ENCODE measurements at places on chromosomes 4 and X.

DNA sequence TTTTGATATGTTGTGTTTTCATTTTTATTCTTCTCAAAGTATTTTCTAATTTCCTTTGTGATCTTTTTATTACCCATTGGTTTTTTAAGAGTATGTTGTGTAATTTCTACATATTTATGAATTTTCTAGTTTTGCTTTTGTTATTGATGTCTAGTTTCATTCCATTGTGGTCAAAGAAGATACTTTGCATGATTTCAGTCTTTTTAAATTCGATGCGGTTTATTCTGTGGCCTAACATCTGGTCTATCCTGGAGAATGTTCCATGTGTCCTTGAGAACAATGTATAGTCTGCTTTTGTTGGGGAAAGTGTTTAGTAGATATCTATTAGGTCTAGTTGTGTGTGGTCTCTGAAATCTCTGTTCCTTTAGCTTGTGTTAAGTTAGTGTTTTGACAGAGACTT, 46.2 kb downstream of the PPEF1 start:
- DNase-seq = no peak

- no peak for DNase-seq
Measured at GRCh38 chrX:126165721-126166461, at the start of gene DCAF12L2. DCAF12L2 (minus strand) TSS chrX:126166289; CDS start chrX:126165924, 365 bp downstream.

DNA sequence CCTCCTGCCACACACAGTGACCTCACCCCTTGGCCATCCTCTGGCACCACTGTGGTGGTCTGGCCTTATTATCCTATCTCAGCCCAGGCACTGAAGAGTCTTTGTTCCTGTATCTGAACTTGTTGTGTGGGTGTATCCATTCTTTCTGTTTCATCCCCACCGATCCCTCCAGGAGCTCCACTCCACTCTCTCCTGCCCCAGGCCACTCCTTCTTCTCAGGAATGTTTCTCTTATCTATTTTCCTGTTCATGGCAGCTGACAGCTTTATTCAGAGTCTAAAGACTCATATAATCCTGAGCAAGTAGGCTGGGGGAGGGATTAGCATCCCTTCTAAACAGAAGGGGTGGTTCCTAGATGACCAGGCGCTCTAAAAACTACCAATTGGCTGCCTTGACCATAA, 150.0 kb downstream of the ANAPC10 start:
- DNase-seq = no peak

DNA sequence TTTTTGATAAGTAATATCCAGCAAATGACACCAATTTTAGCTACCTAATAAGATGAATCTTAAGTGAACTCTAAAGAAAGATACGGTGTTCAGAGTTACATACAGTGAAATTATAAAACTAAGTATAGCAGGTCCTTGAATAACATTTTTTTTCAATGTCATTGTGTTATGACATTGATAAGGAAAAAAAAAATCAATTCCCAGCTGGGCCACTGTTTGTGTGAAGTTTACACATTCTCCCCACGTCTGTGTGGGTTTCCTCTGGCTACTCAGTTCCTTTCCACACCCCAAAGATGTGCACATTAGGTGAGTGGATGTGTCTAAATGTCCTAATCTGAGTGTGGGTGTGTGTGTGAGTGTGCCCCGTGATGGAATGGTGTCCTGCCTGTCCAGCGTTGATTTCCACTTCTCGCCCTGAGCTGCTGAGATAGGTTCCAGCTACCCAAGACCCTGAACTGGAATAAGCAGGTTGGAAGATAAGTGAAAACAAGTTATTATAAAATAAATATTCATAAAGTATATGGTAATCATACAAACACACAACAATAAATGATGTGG, 31.2 kb upstream of the PPM1K start:
- DNase-seq = no peak

GRCh38 chr4:185167234-185167633, 24.2 kb downstream of the SLC25A4 start:
- DNase-seq = no peak

GRCh38 chr4:8364848-8365350, 75.6 kb downstream of the ACOX3 start:
- no peak for DNase-seq

DNA sequence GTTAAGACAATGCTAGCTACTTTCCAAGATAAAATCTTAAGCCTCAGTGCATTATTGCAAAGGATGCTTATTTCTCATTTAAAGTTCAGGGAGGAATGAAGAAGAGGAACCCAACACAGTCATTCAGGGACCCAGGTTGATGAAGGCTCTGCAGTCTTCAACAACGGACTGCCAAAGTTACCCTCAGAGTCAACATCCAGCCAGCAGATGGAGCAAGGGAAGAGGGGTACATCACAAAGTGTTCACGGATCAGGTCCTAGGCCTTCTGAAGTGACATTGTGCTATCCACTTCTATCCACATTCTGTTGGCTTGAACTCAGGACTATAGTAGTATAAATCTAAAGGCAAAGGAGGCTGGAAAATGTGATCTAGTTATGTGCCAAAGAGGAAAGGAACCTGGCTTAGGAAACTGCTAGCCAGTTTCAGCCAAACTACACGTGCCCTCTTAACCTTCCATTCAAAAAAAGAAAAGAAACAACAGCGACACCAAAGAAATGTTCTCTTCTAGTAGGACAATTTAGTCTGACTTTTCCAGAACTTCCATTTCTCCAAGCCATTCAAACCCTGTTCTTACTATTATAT, 28.8 kb downstream of the NKX6-1 start:
- DNase-seq = no peak

DNA sequence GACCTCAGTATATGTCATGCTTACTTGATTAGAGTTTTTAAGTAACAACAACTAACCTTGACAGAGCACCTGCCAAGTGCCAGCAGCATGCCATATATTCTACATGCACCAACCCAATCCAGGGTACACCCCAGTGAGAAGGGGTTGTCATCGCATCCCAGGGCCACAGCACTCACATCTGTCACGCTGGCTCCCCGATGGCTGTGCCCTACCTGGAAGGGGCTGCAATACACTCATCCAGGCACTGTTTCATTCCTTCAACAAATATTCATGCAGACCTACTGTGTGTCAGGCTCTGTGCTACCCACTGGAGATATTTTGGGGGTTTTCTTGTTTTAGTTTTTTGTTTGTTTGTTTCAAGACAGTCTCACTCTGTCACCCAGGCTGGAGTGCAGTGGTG, 49.5 kb downstream of the PPP2R2C start:
- DNase-seq = no peak

GRCh38 chrX:120305531-120306141, 5.6 kb downstream of the TMEM255A start:
- no peak for DNase-seq

GRCh38 chr4:4781936-4782707, 77.3 kb upstream of the MSX1 start:
- no peak for DNase-seq

DNA sequence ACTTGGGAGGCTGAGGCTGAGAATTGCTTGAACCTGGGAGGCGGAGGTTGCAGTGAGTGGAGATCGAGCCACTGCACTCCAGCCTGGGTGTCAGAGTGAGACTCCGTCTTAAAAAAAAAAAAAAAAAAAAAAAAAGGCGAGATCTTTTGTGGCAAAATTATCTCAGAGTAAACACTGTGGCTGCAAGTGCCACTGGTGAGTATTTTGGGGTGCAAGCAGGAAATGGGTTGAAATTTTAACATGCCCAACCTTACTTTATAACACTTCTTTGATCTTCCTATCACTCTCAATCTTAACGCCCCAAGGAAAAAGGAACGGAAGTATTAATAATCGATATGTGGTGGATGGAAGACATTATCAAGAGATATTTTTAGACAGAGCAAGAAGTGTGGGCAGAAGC, 32.1 kb downstream of the SLC34A2 start:
- DNase-seq = no peak

DNA sequence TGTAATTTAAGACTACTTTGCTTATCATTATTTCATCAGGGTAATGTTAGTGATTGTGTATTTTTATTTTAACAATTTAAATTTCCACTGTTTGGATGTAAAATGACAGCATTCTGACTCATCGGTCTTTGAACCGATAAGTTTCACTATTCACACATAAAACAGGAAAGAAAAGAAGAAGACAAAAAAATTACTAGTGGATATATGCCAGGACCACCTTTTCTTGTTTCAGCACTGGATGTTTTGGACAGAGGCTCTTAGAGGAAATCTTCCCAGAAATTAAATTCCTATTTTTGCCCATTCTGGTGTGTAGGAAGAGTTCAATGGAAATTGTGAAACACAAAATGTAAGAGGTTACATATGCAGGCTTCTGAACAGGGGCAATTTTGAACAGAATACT, 57.4 kb downstream of the VEGFC start:
- no peak for DNase-seq

- no peak for DNase-seq
Measured at GRCh38 chrX:27915617-27916016, 65.6 kb downstream of the DCAF8L1 start.

GRCh38 chr4:56655209-56655626, 25.9 kb downstream of the HOPX start:
- no peak for DNase-seq

GRCh38 chrX:69097451-69098236, 67.6 kb downstream of the PJA1 start:
- DNase-seq = no peak

- no peak for DNase-seq
Measured at GRCh38 chrX:136138939-136139338, 8.4 kb upstream of the FHL1 start.

- no peak for DNase-seq
Measured at GRCh38 chr4:163085085-163085484, 81.6 kb downstream of the NAF1 start.

DNA sequence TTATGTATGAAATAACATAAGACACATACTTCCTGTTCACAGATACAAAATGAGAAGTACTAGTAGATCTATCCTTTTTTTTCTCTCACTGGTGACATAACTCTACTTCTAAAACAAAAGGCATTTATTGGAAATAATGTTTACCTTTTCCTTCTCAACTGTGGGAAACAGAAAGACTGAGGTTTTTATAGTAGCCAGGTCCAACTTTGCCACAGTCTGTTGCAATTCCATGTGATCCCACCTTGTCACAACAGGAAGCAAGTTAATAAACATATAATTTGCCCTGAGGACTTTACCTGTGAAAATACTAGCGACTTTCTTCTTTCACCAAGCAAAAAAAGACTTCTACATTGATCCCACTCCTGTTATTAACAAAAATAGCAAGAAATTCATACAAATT, 475.8 kb downstream of the PDGFC start:
- DNase-seq = no peak

- no peak for DNase-seq
Measured at GRCh38 chr4:22237155-22237751, 278.6 kb downstream of the ADGRA3 start.

GRCh38 chr4:1961563-1961962, 47.2 kb downstream of the NELFA start:
- no peak for DNase-seq

DNA sequence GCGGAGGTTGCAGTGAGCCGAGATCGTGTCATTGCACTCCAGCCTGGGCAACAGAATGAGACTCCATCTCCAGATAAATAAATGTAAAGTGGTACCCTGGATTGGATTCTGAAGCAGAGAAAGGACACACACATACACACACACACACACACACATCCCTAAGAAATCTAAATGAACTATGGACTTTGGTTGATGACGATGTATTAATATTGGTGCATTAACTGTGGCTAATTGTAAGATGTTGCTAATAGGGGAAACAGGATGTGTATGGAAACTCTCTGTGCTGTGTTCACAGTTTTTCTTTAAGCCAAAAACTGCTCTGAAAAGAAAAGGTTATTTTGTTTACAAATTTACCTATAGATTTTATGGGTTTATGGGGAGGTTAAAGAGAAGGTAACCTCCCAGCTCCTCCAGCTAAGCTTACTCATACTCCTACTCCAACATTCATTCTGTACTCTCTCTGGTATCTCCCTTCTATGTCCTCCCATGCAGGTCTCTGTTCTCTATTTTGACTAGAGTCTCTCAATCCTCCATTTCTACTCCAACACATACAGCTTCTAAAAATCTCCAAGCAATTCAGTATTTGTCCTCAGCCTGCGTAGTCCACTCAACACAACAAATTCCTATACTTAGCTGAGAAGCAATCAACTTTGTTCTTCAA, 46.5 kb upstream of the RELL1 start:
- no peak for DNase-seq

GRCh38 chr4:107122736-107123135, 86.6 kb upstream of the DKK2 start:
- DNase-seq = no peak

DNA sequence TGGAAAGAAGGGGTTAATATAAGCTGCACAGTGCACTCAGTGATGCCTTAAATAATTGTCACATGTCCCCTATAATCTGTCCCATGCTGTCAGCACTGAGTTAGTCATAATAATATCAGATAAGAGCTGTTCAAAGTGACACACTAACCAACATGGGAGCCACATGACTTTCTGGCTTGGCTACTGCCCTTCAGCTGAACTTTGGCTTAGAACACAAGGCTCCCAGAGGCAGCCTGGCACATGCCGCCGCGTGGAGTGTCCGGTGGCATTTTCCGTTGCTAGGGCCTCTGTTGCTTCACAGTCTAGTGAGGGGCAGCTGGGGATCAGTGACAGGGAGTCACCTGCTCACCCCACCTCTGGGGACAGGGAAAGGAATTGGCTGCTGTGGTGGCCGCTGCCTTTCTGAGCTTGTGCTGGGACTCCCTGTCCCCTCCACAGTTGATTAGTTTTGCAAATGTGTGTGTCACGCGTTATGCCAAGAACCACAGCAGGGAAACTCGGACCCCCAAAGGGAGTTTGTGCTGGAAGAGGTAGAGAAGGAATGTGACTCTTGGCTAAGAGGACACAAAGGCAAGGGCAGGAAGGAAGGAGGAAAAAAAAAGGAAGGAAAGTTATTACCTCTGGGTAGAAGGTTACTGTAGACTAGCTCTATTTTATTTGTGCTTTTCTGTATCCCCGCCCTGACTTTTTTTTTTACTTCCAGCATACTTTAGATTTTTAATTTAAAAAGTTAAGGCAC, 41.1 kb upstream of the PPARGC1A start:
- DNase-seq = no peak

DNA sequence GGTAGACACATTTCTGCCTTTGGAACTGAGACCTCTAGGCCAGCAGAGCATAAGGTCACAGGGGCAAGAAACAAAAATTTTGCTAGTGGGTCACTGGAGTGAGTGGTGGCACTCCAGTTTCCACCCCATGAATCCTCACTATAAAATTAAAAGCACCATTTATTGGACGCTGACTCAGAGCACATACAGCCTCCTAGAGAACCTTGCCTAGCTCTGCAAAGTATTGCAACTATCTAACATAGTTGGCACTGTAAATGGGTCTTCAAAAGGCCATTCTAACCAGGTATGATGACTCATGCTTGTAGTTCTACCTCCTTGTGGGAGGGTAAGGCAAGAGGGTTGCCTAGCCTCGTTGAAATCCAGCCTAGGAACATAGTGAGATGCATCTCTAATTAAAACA, 25.1 kb downstream of the RRAGB start:
- no peak for DNase-seq

- no peak for DNase-seq
Measured at GRCh38 chr4:113673450-113673849, 88.1 kb downstream of the CAMK2D start.

DNA sequence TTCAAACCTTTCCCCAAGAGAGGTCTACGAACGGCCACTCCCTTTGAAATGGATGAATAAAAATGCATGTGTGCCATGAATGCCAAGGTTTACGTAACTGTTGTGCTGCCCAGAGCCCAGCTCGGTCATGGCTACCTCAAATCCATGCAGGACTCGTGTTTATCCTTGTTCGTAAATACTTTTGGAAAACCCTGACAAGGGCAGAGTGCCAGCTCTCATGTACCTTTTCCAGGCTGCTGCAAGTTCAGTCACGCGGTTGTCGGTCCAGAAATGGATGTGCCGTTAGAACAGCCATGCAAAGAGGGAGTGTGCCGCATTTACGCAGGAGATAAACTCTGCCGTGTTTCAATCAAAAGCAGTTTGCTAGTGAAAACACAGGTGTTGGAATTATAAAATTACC, 123.4 kb downstream of the AMELX start:
- DNase-seq = no peak
